M059J (cell line): ENCODE measurements at places on chromosomes 5 and 9. TPM values are rescaled to one million over a fixed set of nuclear protein-coding genes. Genes with fewer than 3 reads are reported as not detected.
A peak's percentile ranks its signal among the peaks of the same experiment; 100 is the strongest.

DNA sequence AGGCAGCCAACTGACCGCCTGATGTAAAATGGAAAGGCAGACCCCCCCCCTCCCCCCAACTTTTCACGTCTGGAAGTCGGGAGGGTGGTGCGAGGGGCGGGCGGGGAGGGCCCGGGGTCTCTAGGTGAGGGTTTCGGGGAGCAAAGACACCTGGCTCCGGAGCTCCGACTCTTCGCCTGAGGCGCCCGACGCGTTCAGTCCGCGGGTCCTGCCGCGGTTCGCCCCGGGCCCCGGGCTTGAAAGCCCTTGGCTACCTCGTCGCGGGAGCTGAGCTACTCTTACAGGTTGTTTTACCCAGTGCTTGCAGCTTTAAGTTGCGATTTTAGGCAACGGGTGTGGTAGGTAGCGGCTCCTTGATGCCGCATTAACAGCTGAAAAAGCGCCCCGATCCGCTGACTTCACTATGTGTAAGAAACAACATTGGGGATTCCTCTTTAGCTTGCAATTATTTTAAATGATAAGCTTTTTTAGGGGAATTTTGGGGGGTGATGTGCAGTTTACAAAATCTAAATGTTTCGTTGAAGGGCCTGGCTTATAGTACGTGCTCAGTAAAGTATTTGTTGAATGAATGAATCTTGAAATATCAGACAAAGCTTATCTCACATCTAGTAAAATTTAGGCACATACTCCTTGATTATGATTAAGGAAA, 722 bp downstream of the CDC42SE2 start:
- peak; percentile 61 for DNase-seq

GRCh38 chr9:34046784-34047379, 1.8 kb downstream of the UBAP2 start:
- DNase-seq: peak; percentile 22

DNA sequence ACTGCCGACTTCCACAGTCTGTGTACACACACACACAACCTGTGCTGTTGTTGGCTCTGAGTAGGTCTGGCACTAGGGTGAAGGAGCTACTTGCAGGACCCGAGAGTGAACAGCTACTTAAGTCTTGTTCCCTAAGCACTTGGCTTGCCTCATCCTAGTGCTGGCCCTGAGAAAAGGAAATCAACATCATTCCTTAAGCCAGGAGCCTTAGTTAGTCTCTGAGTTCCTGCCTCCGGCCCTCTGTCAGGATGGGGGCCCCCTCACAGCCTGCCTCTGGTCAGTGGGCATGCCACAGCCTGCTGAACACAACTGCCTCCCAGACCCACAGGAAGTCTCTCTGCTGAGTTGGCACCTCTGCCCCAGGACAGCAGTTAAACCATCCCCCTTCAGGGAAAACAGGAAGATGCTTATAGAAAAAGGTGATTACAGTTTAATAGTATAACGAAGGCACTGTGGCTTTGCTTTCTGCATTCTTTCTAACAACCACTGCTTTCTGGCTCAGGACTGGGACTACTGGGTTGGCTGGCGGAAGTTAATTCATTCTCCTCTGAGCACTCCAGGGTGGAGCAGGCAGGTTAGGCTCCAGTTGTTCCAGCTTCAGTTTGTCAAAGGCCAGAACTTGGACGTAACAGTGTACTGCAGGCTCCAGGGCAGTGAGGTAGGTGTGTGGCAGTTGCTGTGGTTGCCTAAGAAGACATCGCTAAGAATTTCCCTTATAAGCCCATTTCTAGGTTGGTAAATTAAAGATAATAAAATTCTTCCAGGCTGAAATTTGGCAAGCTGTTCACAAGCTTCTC, 2.8 kb downstream of the MAMDC2 start:
- peak; percentile 78 for DNase-seq

DNA sequence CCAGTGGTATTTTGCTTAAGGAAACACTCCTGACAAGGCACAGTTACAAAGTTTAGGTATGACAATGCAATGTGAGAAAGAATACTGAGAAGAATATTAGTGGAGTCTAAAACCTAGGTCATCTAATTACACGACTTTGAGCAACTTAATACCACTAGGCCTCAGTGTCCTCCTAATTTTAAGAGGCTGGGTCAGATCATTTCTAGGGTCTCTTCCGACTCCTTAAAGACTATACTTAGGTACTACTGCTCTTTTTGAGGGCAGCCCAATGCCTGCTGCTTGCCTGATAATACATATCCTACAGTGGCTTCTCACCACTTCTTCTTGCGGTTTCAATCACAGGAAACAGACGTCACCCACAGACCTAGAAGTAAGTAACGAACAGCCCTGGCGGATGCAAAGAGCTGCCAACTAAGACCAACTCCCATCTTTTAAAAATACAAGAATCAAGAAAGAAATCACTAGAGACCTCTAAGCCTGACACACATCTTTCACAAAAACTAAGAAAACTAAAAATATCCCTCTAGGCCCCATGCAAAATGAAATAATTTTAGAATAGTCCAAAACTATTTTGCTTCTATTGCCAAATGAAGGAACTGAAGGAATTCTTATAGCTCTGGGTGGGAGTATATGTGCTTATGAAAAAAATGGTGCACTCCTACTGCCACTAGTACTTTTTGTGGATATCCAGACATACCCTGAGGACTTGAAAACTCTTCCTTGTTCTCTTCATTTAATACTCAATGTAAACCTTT, 13.1 kb downstream of the DIAPH1 start:
- no peak for DNase-seq

DNA sequence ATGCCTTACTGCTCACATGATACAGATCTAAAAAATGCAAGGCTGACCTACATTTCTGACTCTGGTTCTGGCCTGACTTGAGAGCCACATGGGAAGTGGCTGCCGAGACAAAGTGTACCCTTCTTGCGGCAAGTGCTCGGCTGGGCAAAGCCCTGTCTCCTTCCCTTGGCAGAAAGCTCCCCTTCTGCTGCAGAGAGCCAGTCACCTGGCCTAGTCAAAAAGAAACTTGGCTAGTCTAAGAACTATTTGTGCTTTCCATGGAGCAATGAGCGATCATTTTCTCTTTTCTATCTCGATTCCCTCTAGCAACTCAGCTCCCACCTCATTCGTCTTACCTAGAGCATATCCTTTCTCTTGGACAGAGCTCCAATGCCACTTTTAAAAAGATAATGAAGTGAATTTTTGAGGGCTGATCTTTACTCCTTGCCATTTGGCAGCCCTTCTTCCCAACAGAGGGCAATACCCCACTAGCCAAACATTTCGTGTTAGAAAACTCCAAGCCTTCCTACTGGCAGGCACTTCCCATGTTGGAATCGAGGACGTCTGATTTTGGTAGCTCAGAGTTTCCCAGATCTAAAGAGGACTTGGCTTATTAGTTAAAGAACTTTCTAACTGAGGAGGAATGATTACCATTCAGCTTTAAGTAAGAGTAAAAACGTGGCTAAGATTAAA, 108.1 kb upstream of the PRRC1 start:
- no peak for DNase-seq

The OR2S2 gene
- not detected in 2 replicates for total RNA-seq

The CACNA1B gene
- not detected in 2 replicates for total RNA-seq

The SEMA5A gene
- total RNA-seq: 10.5 and 18.6 TPM in 2 replicates
